ENCODE measurements at places on chromosomes 12 and 14.

DNA sequence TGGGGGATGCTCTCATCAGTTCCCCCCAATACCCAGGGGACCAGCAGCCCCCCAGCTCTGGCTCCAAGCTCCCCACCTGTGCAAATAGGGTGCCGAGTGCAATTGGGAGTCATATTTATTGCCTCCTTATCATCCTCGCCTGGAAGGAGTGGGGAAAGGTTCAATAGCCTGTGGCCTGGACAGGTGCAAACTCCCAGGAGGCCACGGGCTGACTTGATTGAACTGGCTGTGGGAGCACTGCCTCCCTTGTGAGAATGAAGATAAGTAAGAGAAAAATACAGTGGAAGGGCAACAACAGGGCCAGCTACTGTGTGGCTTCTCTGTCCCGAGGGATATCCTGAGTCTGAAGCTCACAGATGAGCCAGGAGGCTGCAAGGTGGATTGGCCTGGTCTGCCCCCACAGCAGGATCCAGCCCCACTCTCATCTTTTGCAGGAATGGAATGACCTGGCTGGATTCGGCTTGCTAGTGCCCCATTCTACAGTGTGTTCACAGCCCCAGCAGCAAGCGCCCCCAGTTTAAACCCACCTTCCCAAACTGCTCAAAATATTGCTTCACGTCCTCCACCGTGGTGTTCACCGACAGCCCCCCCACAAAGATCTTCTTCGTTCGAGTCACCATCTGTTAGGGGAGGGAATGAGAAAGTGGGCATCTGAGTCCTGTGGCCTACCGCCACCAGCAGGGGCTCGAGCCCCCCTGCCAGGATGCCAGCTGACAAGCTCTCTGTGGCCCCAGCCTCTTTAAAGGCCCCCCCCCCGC lies 6.3 kb downstream of the MSI1 start:
- DNase-seq: no peak

DNA sequence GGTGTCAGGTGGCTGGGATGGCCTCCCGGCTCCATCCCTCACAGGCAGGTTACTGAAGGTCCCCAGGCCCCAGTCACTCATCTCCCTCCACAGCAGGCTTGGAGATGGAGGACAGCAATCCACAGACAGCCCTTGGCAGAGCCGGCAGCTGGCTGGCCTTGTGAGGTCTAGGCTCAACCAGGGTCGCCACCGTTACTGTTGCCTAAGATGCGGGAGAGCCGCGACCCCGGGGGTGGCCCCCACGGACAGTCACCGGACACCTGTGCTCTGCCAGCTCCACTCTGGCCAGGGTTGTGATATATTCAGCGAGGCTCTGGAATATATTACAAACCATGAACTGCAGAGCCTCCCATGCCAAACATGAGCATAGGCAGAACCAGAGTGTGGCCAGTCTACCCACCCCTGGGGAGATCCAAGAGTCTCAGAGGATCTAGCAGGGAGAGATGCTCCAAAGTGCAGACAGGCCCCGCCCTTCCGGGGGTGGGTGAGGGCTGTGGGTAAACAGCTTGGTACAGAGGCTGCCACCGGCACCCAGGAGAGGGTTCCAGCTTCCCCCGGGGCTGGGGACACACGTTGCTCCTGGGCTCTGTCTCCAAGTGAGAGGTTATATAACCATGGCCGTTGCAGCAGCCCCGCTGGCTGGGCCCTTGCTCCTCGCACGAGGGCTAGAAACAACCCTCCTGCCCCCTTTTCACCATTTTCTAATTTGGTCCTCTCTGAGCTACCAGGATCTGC lies 55.9 kb upstream of the DIO3 start:
- DNase-seq: no peak

GRCh38 chr12:115268451-115268850 lies 584.5 kb upstream of the TBX3 start:
- no peak for DNase-seq

GRCh38 chr14:51008446-51008845 lies 64.2 kb upstream of the PYGL start:
- no peak for DNase-seq

DNA sequence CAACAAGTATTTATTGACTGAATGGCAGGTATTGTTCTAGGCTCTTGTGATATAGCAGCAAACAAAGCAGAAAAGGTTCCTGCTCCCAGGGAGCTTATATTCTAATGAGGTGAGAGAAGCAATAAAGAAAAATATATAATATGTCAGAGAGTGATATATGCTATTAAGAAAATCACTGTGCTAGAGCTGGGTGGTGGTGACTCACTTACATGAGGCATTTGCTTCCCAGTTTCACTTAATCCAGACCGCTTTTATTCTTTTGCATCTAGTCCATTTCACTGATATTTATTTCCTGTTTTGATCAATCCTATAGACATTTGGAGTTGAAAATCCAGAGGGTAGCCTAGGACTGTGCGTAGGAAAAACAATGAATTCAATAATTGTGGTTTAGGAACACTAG lies 17.5 kb downstream of the TRHDE start:
- no peak for DNase-seq

DNA sequence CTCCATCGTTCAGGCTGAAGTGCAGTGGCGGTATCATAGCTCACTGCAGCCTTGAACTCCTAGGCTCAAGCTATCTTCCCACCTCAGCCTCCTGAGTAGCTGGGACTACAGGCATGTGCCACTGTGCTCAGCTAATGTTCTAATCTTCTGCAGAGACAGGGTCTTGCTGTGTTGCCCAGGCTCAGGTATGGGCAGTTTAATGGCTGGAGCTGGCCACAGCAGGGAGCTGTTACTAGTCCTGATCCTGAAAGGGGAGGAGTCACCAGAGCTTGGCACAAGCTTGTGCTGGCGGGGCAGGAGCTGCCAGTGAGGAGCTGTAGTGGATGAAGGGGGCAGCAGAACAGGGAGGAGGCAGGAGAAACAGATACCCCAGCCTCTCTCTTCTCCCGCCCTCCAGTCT lies 10.6 kb downstream of the TMEM120B start:
- DNase-seq: no peak

- DNase-seq: no peak
These were observed 164.1 kb downstream of the SRGAP1 start for GRCh38 chr12:64008596-64008995.

- no peak for DNase-seq
These were observed 140.0 kb downstream of the TMEM121 start for GRCh38 chr14:105666420-105666819.

GRCh38 chr14:76784266-76784874 lies 23.1 kb downstream of the VASH1 start:
- DNase-seq: no peak

- no peak for DNase-seq
These were observed 104.8 kb downstream of the MYF5 start for GRCh38 chr12:80821513-80822000.

GRCh38 chr12:44436756-44437155 lies 439.4 kb downstream of the NELL2 start:
- no peak for DNase-seq

DNA sequence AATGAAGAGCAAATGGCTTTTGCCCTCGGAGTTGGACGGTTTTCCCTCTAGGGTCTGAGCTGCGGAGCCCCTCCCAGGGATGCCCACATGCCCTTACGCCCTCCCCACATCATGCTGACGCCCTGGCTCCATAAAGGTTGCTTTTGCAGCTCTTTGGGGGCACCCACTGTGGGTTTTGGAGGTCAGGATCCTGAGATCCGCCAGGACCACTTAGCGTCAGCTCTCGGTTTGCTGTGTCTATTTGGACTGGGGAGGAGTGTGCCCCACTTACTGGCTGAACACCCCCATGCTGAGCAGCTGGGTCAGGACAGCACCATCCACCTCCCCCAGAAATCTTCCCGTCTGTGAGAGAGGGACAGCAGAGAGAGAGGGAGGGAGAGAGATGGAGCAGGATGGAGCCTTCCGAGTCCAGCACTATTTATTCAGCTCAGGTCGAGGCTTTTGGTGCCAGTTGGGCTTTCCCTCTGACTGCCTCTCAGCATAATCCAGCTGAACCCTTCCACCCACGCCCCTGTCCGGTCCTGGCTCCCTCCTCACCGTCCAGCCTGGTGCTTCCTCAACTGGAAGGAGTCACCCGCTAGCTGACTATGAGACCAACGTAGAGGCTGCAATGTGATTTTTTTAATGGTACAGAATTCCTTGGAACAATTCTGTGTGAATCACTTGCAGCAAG lies 18.9 kb upstream of the LRTM2 start:
- DNase-seq: no peak

DNA sequence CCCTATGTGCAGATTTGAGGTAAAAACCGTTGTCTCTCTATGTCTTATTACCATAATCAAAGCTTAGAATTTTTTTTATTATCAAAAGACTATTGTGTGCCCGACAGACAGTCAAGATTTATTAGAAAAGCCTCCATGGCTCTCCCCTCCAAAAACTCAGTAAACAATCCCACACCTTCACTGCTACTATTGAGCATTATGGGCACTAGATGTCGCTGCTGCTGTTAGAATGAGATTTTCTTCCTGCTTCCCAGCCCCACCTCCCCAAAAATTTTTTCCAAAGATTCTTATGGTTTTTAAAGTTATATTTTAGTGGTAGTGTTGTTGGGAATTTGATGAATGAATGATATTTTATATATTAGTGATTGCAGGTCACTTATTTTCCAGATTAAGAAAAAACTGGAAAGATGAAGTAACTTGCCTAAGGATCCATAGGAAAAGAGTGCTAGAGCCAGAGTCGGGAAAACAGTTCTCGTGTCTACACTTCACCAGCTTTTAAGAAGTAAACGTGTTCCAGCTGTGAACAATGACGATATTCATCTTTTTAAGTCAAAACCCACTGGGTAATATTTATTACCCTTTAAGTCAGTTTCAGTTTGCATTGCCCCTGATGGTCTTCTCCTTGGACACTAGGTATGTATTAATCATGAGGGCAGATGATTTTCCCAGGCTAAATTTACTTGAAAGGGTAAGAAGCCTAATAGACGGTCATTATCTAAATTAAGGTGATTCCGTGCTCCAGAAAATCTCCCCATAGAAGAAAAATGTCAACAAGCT lies 12.2 kb upstream of the FOXG1 start:
- no peak for DNase-seq

GRCh38 chr12:75578546-75578945 lies 67.1 kb upstream of the KRR1 start:
- DNase-seq: no peak

DNA sequence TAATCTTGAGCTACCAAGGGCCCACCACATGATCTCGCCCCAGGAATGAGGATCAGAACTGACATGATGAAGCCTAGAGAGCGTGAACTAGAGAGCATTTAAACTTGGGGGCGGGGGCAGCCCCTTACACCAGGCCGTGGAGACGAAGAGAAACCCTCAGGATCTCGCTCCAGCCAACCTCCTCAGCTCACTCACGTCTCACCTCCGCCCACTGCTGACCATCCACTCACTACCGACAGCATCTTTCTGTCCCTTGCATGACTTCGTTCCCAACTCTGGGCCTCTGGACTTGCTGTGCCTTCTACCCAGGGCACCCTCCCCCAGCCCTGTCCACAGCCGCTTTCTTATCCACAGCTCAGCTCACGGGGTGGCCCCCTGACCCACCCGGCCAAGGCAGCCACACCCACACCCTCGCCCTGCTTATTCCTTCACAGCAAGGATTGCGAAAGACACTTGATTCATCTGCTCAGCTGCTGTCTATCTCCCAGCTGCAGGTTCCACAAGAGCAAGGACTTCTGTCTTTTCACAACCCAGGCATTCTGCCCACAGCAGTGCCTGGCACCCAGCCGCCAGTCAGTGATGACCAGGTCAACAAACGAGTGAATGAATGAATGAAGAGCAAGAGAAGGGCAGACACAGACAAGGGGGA lies 6.4 kb downstream of the STX2 start:
- DNase-seq: no peak

DNA sequence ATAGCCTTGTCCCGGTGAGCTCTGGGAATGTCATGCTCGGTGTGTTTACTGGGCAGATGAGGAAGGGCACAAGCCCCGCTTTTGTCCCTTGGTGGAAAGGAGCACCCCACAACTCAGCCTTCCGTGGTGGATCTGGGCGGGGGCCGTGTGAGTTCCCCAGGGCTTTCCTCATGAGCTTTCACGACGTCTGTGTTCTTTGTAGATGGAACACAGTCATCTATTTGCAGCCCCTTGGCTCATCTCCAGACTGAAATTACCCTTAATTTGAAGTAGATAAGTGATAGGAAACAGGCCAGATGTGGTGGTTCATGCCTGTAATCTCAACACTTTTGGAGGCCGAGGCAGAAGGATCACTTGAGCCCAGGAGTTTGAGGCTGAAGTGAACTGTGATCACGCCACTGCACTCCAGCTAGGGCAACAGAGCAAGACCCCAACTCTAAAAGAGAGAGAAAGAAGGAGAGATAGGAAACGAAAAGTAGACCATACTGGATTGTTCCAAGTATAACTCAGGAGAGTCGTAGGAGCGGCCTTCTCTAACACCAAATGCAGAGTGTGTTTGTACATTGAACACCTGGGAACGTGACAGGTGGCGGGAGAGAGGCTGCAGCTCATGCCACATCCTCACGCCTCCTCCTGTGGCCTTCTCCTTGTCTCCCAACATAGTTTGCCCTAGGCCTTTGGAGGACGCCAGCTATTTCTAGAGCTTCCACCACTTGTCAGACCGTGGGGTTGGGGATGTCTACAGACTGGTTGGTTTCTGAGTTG lies 8.8 kb downstream of the P2RX4 start:
- no peak for DNase-seq

GRCh38 chr12:6154730-6155459 lies 30.4 kb upstream of the VWF start:
- no peak for DNase-seq

GRCh38 chr12:122610207-122610606 lies 83.2 kb downstream of the KNTC1 start:
- no peak for DNase-seq

GRCh38 chr14:89327771-89328212 lies 89.2 kb downstream of the FOXN3 start:
- no peak for DNase-seq

- no peak for DNase-seq
These were observed 7.8 kb downstream of the UNG start for GRCh38 chr12:109105176-109105575.

DNA sequence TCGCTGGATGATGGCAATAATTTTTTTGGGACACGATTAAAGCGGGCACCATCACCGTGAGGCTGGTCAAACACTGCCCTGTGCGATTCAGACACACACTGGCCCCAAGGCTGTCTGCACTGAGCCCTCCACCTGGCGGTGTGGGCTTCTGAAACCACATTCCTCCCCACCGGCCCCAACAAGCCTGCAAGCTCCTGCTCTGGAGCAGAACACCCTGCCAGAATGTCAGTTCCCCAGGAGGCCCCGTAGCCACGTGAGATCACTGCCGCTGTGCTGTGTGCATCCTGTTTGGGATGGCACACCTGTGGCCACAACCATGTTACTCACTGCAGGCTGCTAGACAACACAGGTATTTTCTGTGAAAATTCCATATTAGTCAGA lies 7.9 kb downstream of the GSC start:
- no peak for DNase-seq

- no peak for DNase-seq
These were observed 29.3 kb upstream of the EMP1 start for GRCh38 chr12:13167226-13167625.

DNA sequence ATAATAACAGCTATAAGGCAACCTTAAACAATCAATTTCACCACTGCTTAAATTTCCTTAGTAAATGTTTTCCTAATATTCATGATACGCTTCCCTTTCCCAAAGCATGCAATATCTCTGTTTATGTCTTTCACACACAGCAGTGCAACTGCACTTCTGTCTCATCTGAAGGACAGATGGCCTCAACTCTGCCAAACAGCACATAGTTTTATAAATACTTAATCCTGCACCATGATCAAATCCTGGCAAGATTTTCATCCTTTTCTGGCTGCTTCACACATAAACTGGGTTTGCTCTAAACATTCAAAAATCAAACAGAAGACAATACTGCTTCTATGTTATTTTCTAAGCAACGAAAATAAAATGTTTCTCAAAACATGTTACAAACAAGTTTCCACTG lies 266.3 kb downstream of the ITPR2 start:
- no peak for DNase-seq

GRCh38 chr12:71562676-71563595 lies 100.7 kb downstream of the ZFC3H1 start:
- DNase-seq: no peak

Measured in stimulated activated CD8-positive, alpha-beta memory T cell treated with anti-CD3 and anti-CD28 coated beads, Interleukin-4, amount 100 ng/mL, for 1 hour (primary cell).